GM12878 (cell line): ENCODE measurements at places on chromosomes 3 and 15.

DNA sequence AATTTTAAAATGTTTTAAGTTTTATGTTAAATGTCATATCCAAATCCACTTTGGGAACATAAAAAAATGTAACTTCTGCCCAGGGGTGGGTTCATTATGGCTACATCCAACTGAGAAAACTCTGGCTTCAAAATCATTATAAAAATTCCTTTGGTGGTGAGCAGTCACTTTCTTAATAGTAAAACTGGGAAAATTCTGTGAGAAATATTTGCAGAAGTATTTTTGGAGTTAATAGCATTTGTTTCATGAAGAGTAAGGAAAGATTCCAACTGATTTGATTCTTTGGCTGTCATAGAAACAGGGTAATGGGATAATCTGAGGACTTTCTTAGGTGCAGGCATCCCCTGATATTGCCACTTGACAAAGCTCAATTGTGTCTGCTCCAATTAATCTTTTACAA, 38.8 kb downstream of the CPA3 start:
- DNase-seq, result no peak

DNA sequence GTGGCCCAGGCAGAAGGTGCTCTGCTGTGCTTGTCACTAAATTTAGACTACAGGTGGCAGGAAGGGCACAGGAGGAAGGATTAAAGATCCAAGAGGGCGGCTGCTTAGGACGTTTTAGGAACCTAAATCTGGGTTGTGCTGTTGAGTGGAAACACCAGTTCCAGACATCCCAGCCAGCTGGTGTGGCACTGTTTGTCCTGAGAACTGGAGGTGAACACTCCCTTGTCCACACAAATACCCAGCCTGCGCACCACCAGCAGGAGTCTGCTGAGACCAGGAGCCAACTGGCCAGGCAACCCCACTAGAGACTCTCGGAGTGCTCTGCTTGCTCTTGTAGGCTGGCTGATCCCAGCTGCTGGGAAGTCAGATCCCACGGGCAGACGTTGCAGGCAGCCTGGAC, 30.3 kb upstream of the UACA start:
- no peak for DNase-seq

DNA sequence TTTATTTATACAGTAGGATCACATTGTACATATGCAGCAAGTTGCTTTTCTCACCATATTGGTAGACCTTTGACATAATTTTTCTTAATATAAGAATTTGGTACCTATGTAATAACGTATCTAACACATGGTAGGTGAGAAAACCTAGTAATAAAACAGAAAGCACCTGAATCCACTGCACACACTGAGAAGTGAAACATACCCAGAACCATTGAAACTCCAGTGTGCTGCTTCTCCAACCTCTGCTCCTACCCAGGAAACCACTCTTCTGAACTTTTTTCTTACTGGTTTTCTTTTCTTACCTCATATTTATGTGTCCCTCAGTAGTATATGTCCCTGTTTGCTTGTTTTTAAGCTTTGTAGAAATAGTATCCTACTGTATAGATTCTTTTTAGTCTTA, 293.0 kb downstream of the UBE2E2 start:
- DNase-seq, result peak; percentile 19

DNA sequence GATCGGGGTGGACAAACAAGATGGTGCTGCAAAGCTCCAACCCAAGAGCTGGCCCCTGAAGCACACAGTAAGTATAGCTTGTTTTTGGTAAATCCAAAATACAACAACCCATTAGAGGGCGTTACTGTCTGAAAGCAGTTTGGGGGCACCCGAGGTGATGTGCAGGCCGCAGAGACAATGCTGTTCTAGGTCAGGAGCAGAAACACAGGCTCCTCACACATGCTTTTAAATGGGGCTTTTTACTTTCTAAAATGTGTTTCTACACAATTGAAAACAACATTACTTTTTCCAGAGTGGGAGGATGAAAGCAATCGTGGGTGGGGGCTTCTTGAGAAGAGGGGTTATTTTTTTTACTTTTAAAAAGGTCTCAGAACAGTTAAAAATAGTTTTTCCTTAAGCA, 1029.3 kb upstream of the CFAP20DC start:
- DNase-seq, result no peak

- no peak for DNase-seq
These were observed 48.0 kb upstream of the SCAANT1 start for GRCh38 chr3:63960048-63960711.

GRCh38 chr15:81095690-81096365, 38.2 kb upstream of the CFAP161 start:
- no peak for DNase-seq

- no peak for DNase-seq
These were observed 191.1 kb downstream of the PLCH1 start for GRCh38 chr3:155553780-155554179.
